AG09309 (cell line): ENCODE measurements at places on chromosomes 13 and 19.

GRCh38 chr13:51585696-51586095, 1.4 kb downstream of the WDFY2 start:
- no peak for DNase-seq

DNA sequence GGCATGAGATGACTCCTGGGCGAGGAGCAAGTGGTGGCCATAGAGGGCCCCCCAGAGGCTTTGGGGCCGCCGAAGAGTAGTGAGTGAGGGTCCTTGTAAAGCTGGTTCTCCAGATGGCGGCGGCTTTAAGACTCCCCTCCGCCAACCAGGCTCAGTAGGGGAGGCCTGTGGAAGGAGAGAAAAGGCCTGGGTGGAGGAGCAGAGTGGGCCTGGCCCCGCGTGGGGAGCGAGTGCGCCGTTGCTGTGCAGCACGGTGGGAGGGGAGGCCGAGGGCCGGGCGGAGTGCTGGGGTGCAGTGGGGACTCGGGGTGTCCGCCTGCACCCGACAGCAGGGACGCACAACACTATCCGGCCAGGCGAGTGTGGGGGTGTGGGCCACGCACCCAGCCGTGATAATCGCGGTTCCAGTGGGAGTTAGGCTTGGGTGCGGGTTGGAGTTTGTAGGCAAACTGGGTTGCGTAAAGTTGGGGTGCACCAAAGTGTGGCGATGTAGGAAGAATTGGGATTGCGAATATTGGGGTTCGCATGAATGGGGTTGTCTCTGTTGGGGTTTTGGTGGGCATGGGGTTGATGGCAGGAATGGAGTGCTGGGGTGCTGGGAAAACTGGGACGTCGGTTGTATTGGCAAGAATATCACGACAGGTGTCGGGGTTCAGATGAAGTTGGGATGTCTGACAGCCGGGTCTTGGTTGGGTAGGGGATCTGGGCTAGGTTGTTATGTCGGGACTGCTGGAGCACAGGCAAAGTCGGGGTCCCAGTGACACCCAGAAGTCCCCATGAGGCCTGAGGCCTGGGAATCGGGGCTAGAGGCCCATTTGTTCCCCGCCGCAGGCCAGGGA, 687 bp upstream of the CIRBP start:
- DNase-seq = no peak

GRCh38 chr13:111865046-111865445, 201.9 kb upstream of the SOX1 start:
- no peak for DNase-seq

DNA sequence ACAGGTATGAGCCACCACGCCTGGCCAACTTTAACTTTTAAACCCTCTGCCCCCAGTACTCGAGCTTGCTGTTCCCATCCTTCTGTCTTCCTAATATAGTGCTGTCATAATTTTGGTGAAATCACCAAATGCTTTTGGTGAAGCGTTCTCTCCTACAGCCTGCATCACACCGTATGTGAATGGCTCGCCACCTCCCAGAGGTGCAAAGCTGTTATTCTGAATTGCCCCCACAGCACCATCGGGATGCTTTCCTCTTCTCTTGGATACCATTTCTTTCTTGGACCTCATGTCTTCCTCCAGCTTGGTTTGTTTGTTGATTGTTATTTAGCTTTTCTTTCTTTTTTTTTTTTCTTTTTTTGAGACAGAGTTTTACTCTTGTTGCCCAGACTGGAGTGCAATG, 53.0 kb upstream of the XPO4 start:
- no peak for DNase-seq

DNA sequence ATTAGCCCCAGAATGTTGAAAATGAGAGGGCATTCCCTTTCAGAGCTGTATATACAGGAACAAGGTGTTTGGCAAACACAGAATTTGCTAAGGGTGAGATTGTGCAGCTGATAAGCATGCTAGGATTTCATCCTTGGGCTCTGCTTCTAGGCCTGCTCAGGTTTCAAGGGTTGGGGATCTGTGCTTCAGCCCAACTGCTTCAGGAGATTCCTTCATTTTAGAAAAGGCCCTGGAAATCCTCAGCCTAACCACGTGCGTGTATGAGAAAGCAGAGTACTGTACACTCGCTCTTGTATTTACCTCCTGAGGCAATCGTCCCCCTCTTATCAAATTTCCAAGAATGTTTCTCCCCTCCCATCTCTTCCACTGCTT, 291.6 kb upstream of the ARGLU1 start:
- DNase-seq = no peak

- DNase-seq = no peak
These were observed 168.5 kb upstream of the FREM2 start for GRCh38 chr13:38518328-38518727.

DNA sequence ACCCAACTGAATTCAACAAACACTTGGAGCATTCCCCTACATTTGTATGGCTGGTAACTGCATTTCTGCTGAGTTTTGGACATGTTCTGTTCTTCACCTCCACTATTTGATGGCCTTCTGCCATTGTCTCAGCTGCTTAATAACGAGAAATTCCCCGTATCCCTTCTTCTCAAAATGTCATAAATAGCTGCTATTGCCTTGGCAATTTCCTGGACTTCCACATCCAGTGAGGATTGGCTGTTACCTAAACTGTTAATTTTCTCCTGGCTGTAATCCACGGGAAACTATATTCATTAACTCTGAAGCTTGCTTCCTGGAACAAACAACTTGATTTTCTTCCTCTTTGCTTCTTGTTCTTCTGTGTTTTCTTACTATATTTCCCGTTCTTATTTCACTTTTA, 69.5 kb upstream of the TDRD3 start:
- no peak for DNase-seq

GRCh38 chr13:27137759-27138158, 33.9 kb downstream of the USP12 start:
- DNase-seq = no peak

GRCh38 chr19:19232261-19232721, 20.5 kb downstream of the NCAN start:
- DNase-seq = no peak

GRCh38 chr13:106623799-106624460, 56.0 kb upstream of the ARGLU1 start:
- DNase-seq = no peak

DNA sequence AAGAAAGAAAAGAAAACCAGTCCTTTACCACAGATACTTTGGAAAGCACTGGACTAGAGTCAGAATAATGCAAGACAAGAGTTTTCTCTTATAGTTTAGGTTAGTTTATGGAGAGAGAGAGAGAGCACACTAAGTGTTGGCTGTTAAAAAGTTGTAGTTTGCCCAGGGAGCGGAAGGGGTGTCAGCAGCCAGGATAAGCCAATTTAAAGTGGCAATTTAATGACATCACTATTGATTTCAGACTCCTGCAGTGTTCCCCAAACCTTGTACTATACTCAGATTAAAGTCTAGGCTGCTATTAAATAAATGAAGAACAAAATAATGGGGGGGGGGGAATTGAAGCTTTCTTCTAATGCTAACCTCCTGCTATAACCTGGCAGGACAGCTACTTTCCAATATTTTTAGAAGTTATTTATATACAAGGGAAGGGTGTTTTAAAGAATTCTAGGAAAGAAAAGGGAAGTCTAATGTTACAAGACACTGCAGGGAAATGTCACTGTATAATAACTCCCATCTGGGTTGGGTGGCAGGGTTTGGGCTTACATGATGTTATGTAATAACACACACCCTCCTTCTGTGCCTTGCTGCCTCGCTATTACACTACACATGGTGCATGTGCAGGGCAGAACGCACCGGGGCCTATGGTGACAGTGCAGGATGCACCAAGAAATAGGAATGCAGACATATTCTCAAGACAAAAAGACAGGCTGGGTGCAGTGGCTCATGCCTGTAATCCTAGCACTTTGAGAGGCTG, 19.9 kb downstream of the TPT1 start:
- no peak for DNase-seq

DNA sequence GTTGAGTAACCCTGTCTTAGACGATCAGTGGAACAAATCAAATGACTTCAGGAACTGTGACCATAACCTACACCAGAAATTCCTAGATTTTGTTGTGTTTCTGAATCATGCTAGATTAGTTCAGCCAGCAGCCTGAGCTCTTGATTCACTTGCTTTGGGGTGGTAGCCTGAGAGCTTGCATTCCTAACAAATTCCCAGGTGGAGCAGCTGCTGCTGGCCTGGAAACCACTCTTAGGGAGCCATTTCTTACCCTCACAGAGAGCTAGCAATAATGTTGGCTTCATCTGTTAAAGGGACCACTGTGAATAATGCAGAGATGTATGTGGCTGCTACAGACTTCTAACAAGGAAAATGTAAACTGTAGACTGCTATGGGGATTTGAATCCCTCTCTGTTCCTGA, 388.1 kb upstream of the PRR20A start:
- DNase-seq = no peak

DNA sequence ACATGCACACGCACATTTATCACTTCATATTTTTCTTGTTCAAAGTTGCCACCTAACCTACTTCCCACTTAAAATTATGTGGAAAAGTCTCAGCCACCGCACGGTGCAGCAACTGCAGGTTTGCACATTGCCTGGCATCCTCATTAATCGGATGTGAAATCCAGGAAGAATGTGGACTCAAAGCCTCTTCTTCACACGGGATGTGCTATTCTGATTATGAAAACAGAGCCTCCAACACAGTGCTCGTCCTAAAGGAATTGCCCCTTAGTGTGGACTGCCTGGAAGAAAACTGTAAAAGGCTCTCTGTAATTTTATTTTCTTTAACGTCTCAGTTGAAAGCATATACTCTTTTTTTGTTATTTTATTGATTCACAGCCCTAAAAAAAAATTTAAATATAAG, 1303.5 kb downstream of the EFNB2 start:
- DNase-seq = no peak

DNA sequence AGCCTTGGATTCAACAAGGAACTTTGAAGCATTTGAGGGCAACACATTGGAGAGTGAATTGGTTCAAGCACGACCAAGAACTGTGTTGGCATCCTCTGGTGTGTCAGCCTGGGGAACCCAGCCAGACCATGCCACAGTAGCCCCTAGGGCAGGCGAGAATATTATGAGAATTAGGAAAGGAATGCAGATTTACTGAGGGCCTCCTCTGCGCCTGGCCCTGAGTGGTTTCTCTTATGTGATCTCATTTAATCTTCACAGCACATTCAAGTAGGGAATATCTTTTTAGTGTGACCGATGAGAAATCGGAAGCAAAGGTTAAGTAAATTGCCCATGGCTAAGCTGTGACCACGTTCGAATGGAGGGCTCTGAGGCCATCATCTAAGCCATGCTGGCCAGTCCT, 15.3 kb upstream of the ERICH6B start:
- DNase-seq = no peak

DNA sequence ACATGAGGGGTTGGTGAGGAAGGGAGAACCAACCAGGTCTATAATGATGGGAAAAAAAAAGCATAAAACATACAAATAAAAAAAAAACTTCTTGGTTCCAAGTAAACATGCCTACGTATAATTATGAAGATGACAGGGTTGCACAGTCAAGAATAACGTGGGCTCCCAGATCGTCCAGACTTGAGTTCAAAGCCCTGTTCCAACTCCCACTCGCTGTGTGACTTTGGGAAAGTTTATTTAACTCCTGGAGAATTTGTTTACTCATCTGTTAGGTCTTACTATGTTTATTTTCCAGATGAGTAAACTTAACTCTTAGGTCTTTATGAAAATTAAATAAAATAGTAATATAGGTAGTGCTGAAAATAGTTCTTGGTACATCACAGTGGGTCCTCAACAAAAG, 13.8 kb downstream of the STARD13 start:
- no peak for DNase-seq

- DNase-seq = no peak
These were observed 239.2 kb downstream of the LACC1 start for GRCh38 chr13:44118881-44119280.

DNA sequence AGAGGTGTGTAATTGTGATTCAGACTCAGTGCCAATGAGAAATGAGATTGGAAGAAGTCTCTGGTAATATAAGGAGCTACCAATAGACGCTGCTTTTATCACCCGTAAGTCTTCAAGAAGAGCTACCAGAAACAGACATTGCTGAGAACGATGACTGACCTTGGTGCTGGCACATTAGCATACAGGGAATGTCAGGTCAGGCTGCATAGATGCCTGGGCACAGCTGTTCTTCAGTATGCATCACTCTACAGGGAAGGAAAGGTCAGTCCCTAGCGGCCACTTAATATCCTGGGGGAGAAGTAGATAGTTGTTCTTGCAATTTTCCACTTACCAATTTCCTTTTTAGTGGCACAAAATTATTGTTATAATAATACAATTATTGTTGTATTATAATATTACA, 380.4 kb downstream of the PCDH9 start:
- no peak for DNase-seq

DNA sequence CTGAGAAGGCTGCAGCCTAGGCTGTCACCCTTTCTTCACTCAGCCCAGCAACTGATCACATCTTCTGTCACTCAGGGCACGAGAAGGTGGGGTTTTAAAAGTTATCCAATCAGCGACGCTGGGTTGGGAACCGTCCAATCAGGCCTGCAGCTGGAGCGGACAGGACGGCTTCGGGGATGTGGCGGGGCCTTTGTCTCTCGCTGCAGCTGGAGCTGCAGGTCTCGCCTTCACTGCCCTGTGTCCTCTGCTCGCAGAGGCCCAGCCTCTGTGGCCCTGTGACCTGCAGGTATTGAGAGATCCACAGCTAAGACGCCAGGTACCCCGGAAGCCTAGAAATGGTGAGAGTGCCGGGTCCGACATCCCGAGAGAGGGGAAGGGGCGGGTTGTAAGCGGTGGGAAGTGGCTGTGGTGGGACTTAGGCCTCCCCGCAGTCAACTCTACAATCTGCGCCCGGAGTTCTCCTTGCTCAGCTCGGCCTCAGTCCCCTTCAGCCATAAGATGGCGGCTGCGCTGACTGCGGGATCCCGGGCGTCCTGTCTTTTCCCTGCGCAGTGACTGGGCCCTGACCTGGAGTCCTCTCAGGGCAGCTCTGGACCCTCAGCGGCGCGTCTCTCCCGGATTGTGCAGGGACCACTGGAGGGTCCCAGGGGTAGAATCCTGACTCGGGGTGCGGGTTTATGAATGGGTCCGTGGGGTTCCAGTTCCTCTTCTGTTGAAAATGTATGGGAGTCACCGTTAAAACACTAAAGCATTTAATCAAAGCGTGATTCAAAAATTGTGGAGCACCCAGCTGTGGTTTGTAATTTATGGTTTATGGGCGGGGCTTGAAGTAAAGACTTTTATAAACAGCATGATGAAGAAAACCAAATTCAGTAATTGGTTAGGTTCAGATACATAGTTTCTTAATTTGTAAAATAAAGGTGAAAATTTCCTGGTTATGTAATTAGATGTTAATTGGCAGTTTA, at the start of gene ZNF714:
Gene ZNF714, plus strand, starts transcription at position 193 of the 965 bp plus-strand sequence. CDS start 16,066 bp downstream, outside the sequence.
- DNase-seq = peak; percentile 40

DNA sequence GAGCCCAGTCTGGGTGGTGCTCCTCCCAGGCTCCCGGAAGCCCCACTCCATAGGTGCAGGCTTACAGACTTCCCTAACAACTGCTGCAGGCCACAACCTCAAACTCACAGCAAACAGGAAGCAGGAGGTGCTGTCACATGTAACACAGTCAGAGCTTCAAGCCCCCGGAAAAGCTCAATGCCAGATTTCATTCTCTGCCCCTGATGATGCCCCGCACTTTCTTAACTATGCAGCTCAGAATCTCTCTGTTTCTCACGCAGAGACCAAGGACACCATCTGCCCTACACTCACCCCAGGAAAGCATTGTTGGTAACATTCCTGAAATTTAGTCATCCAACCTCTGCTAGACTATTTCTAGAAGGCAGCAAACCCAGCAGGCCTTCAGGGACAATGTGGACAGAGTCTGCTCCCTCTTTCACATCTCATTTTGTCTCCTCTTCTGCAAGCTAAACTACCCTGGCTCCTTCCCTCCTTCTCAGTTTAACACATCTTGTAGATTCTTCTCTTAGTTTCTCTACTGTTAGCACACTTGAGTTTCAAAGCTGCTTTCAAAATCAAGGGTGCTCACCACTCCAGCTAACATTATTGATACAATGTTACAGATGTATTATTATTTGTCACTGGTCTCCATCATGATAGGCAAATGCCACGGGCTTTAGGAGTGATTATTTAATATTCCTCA, 162.5 kb downstream of the KCTD12 start:
- peak; percentile 48 for DNase-seq
